T-helper 1 cell (primary cell): ENCODE measurements at places on chromosomes 2 and 18.
A peak's percentile ranks its signal among the peaks of the same experiment; 100 is the strongest.

- no peak for DNase-seq
Observed at GRCh38 chr2:241560883-241561474, 2.4 kb downstream of the BOK start.

- DNase-seq = no peak
Observed at GRCh38 chr2:128414946-128415778, 96.5 kb upstream of the HS6ST1 start.

GRCh38 chr2:43511199-43511598 is 84.6 kb downstream of the THADA start:
- no peak for DNase-seq

DNA sequence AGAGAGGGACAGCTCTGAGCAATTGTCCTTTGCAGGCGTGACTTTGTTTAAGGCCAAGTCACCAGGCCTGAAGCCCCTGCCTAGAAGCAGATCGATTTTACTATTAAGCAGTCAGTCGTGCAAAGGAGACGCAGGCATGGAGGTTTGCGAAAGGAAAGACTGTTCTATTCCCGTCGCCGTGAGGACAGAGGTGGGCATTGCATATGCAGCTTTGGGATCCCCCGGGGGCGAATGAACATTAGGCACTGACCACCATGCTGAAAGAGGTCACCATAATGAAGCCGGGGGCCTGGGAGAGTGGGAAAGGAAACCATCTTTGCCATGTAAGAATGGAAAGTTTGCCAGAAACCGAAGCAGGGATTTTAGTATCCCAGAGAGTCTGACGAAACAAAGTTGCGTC is 231.6 kb downstream of the BCL11A start:
- no peak for DNase-seq

DNA sequence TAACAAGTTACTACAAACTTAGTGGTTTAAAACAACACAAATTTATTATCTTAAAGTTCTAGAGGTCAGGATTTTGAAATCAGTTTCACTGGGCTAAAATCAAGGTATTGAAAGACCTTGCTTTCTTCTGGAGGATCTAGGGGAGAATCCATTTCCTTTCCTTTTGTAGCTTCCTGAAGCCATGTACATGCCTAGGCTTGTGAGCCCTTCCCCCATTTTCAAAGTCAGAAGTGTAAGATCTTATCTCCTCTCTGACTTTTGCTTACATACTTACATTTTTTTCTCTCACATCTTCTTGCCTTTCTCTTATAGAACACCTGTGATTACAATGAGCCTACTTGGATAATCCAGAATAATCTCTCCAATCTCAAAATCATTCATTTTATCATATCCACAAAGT is 78.7 kb upstream of the MBOAT2 start:
- no peak for DNase-seq

- no peak for DNase-seq
Observed at GRCh38 chr2:23530206-23530908, 145.4 kb downstream of the KLHL29 start.

- DNase-seq = no peak
Observed at GRCh38 chr2:235263205-235264120, 230.4 kb upstream of the AGAP1 start.

- no peak for DNase-seq
Observed at GRCh38 chr2:486371-486770, 190.8 kb downstream of the TMEM18 start.

- no peak for DNase-seq
Observed at GRCh38 chr2:207477896-207478295, 51.9 kb upstream of the CREB1 start.

DNA sequence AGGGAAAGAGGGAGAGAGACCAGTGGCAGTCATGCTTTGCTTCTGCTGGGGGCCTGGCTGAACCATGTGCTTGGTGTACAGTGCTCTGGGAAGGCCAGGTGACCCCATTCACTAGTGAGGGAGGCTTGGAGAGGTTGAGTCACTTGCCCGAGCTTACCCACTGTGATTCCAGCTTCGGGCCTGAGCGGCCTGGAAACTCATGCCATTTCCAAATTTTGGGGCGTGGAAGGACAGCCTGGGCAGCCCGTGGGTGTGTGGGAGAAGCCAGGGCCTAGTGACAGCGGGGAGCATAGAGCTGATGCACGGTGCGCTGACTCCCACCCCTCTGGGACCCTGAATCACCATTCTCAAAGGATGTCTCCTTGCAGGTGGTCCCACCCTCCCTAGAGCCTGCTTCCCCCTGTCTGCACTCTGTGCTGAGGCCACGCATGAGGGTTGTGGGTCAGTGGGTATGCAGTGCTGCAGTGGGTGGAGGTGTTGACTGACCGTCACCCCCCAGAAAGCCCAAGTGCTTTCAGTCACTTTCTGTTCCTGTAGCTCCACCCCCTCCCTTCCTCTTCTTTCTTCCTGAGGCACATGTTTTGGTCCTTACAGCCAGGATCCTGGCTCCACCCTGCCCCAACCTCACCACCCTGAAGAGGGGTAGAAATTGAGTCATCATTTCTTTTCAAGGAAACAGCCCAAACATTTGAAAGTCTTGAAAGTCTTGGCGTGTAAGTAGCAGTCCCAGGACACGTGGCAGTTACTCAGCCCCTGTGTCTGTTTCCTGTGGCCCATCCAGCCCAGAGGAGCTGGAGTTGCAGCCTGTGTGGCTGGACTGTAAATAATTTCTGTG is 69.3 kb upstream of the MCFD2 start:
- DNase-seq = no peak

GRCh38 chr2:70936165-70936978 is 672 bp downstream of the ATP6V1B1 start:
- DNase-seq = no peak

DNA sequence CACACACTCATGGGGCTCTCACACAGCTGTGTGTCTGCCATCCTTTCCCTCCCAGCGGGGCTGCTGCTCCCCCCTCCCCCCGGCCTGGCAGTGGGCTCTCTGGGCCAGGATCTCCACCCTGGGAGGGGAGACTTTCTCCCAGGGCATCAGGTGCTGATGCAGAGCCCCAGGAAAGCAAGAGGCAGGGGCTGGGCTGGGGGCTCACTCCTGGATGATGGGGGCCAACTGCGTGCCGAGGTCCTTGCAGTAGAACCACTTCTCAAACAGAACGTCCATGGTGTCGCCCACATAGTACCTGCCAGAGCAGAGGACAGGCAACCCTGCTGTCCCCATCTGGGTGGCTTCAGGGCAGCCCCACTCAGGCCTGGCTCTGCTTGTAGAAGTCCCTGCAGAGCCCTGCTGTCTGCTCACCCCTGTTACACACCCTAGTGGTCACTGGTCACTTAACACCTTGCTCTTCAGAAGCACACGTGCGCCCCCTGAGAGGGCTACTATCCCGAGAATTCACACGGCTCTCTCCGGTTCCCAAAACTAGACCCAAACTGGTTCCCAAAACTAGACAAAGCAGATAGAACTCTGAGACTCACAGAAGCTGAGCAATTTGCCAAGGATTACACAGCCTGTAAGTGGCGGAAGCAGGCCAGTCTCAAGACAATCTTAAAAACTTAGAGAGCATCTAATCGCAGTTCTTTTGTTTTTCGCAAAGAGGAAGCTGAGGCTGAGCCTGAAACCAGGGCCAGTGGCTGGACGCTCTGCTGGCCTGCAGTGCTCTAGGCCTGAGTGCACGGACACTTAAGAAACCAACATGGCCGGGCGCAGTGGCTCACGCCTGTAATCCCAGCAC is 6.6 kb upstream of the OXER1 start:
- DNase-seq = no peak

- no peak for DNase-seq
Observed at GRCh38 chr2:225337183-225337582, 62.3 kb upstream of the NYAP2 start.

- DNase-seq = no peak
Observed at GRCh38 chr2:54624591-54625071, 98.8 kb upstream of the EML6 start.

- no peak for DNase-seq
Observed at GRCh38 chr18:59909289-59910036, 9.7 kb downstream of the PMAIP1 start.

DNA sequence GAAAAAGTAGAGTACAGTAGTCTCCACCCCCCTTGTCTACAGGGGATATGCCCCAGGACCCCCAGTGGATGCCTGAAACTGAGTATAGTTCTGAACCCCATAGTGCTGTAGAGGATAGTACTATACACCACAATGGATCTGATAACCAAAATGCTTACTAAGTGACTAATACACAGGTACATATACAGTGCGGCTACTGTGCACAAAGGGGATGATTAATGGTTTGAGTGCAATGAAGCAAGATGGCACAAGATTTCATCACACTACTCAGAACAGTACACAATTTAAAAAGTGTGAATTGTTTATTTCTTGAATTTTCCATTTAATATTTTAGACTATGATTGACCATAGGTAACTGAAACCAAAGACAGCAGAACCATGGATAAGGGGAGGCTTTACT is 446.9 kb upstream of the NRP2 start:
- DNase-seq = no peak

DNA sequence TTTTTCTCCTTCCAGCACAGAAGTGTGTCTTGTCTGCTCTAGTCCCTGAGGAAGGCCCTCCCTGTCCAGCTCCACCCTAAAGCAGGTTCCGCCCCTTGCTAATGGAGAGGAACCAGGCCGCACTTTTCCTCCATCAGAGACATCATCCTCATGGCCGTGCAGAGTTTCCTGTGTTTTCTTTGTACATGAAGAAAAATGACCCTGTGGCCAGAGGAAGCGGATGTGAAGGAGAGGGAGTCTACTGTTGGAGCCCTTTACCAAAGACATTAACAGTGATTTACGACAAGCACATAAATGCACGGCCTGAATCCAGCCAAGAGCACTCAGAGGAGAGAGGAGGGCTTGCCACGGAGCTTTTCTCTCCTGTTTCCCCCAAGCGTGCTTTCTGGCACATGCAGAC is 109.5 kb downstream of the RNF144A start:
- no peak for DNase-seq

- DNase-seq = no peak
Observed at GRCh38 chr2:179335732-179336131, 71.1 kb upstream of the SESTD1 start.

GRCh38 chr2:144359684-144360083 is 160.2 kb downstream of the ZEB2 start:
- DNase-seq = no peak

DNA sequence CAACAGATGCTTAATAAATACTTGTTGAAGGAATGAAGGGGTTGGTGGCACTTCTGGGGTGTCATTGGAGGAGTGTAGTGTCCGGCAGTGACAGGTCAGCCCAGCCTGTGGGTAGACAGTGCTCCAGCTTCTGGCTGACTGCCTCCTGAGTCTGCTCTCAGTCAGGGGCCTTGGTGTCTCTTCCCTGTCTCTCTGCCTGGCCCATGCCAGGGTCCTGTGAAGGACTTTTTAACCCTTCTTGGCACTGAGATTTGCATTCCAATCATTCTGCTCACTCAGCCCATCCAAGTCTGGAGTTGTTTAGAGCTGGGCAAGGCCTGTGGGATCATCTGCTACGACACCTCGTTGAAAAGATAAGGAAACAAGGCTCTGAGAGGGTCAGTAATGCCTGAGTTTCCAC is 1.4 kb upstream of the KCNK3 start:
- no peak for DNase-seq

- no peak for DNase-seq
Observed at GRCh38 chr18:57437766-57438671, 2.8 kb downstream of the ONECUT2 start.

GRCh38 chr2:169743549-169743948 is 9.9 kb downstream of the KLHL23 start:
- DNase-seq = no peak

- DNase-seq = peak; percentile 19
Observed at GRCh38 chr2:191245869-191246531, 796 bp downstream of the MYO1B start.

- DNase-seq = no peak
Observed at GRCh38 chr2:177604271-177605065, 211.9 kb downstream of the AGPS start.

DNA sequence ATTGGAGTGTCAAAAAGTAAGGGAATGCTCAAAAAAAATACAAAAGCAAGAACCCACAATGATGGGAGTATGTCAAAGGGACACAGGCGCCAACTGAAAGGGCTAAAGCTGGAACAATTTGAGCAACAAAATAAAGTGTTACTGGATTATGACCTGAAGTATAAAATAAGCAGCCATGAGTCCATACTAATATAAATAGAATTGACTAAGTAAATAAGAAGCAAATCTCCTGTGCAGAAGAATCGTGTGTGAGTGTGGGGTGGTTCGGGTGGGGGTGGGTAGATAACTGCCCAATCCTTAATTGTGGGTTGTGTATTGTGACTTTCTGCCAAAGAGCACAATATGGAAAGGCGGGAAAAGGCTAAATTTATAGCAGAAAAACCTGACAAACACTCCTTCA is 23.5 kb downstream of the IRS1 start:
- DNase-seq = no peak

- DNase-seq = no peak
Observed at GRCh38 chr2:27752551-27753237, 18.8 kb upstream of the MRPL33 start.

GRCh38 chr2:26438926-26439325 is 37.2 kb downstream of the DRC1 start:
- DNase-seq = no peak

DNA sequence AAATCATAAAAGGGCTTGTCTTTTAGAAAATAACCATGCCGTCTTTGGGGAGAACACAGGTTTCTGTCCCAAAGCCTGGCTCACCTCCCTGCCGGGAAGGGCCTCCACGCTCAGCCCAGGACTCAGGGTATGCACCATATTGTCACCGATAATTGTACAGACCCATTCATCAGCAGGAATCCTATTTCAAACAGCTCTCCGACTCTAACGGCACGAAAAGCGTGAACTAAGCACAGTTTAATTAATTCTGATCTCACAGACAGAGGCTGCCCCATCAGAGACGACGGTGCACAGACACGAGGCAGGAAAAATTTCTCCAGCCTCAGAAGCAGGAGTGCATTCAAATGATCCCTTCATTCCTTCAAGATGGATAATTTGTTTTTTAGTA is 276.2 kb downstream of the MYCN start:
- no peak for DNase-seq

- no peak for DNase-seq
Observed at GRCh38 chr18:11518788-11519685, 90.4 kb upstream of the SLC35G4 start.

DNA sequence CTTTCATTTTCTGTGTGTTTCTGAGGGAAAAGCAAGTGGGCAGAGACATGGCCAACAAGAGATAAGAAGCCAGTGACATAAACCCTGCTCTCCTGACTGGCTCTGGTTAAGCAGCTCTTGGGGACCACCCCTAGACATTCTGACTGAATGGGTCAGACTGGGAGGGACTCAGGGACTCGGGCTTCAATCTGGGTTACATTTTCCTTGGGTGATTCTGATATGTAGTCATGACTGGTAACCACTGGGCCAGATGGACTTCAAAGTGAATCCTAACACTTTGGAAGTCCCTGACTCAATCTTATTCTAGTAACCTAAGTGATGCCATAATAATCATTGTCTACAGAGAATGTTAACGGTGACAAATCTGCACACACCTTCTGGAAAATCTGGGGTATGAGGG is 397.8 kb downstream of the NBAS start:
- DNase-seq = no peak
